Activated naive CD4-positive, alpha-beta T cell (primary cell): ENCODE measurements at places on chromosomes 12 and 14.

DNA sequence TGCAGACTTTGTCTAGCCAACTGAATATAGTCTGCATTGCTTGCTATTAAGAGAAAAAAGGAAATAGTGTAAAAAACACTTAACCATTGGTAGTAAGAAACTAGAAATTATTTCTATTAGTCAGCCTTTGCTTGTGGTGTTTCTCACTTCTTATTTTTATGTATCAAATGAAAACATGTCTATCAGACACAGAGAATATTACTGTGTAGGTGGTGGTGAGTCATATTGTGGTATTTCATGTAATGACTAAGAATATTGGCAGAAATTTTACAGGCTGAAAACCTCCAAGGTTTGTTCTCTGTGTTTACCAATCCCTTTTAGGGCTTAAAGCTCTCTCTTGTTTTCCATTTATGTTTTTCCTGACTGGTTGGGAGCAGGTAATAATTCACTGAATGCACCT is 87.2 kb downstream of the DAAM1 start:
- DNase-seq, result no peak

DNA sequence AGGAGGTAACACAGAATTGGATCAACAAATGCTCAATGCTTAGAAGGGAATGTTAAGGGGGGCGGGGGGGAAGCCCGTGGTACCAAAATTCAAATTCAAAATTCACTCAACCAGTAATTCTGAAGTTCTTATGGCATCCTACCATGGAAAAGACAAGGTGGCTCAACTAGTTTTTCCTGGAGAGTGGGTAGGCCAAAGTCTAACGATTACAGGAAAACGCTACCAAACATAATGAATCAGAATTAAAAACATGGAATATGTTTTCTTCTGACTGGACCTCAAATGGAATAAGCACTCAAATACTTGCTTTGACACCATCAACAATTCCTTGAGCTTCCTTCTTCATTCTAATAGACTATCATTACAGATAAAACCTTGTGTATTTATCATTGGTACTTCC is 2.3 kb downstream of the NACA start:
- no peak for DNase-seq

GRCh38 chr14:61280526-61281185 is 482 bp downstream of the TMEM30B start:
- DNase-seq, result peak; percentile 27

DNA sequence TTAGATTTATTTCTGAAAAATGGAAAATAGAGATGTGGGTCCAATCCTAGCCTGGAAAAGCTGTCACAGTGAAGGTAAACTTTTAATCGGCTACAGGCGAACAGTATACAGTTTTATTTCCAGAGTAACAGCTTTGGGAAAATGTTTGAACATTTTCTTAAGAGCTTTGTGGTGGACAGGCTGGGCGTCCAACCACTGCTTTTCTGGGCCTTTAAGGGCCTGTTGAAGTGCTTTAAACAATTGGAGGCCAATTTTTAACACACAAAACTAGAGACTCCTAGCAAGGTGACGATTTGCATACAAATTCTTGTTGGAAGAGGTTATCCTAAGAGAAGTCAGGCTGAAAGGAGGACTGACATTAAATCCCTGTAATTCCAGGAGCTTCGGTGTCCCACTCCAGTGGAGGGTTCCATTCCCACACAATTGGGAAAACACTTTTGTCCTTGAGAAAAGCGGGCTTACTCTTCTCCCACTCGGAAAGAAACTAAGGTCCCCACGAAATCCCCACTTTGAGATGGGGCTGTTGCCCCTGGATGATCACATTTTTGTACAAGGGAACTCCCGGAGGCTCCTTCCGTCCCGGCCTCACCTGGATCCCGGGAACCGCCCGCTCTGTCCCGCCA is 26.9 kb downstream of the BCL11B start:
- no peak for DNase-seq

DNA sequence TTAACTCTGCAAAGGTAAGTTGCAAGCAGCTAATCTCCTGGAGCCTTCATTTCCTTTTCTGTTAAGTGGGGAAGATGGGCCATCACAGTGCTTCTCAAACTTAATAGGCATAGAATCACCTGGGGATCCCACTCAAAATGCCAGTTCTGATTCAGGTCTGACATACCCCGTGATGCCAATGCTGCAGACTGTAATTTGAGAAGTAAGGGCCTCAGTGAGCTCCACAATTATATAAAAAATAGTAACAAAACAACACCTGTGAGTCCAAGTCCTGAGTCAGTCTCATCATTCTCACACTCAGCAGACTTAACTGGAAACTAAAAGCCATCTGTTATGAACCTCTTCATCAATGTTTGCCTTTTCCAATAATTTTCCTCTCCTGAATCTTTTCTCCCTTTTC is 10.8 kb upstream of the PSMA6 start:
- DNase-seq, result no peak

- no peak for DNase-seq
Observed at GRCh38 chr14:90795744-90796143, 20.5 kb downstream of the TTC7B start.

GRCh38 chr12:49212572-49212971 is 23.7 kb upstream of the TUBA1A start:
- DNase-seq, result no peak

DNA sequence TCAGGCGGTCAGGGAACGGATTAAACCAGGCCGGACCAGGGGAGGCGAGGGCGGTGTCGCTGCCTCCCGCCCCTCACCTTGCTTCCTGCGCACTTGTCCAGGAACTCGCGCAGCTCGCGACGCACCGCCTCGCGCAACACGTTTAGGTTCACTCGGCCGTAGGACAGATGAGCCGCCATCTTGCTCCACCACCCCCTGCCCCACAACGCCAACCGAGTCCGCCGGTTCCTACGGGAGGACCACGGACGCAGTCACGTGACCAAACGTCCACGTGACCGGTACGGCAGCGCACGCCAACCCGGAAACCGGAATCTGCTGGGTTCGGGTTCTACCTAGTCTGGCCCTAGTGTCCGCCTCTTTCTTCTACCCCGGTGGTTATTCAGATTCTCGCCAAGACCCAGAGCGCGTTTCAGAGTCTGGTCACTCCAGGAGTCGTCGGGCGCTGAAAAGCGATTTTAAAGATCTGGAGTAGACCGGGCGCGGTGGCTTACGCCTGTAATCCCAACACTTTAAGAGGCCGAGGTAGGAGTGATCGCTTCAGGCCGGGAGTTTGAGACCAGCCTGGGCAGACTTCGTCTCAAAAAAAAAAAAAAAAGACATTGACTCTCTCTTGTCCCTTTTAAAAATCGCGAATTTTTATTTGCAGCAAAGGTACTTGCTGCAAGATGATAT is at the start of gene VPS33A:
VPS33A (minus strand) TSS at position 265 of the 672 bp plus-strand sequence; CDS start at position 179, 86 bp downstream.
- peak; percentile 89 for DNase-seq

- no peak for DNase-seq
Observed at GRCh38 chr14:64762044-64763034, 58.1 kb downstream of the PLEKHG3 start.

DNA sequence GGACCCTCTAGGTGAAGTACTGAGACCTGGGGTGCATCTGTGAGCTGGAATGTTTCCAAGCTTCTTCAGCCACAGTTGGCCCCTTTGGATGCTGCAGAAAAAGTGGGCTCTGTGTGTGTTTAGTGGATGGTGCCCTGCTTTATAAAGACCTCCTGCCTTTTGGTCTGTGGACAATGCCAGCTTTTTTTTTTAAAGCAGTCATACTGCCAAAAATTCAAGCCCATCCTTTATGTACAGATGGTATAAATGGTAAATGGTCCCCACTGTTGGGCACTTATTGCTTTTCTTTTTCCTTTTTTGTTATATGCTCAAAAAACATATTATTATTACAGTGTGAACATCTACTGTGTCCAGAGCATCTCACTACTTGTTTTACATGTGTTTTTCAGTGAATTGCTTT is 81.1 kb downstream of the SMOC1 start:
- no peak for DNase-seq
